ENCODE measurements at places on chromosomes 1 and 21. TPM values are rescaled to one million over a fixed set of nuclear protein-coding genes. Genes with fewer than 3 reads are reported as not detected.

Gene BCL10
- 15.1 TPM for total RNA-seq

Gene COL11A1
- total RNA-seq, result 17.2 TPM

Gene COL9A2
- 1.7 TPM for total RNA-seq

Gene DPH2
- 10.0 TPM for total RNA-seq

Gene ADGRL4
- 9.5 TPM for total RNA-seq

Gene FAM163A
- under 0.01 TPM for total RNA-seq

Gene OR2T12
- not detected for total RNA-seq

Gene SDC3
- 15.6 TPM for total RNA-seq

Gene RASSF5
- 5.2 TPM for total RNA-seq

Gene SH3BP5L
- total RNA-seq, result 22.4 TPM

Gene TIE1
- 0.14 TPM for total RNA-seq

Gene AADACL4
- 0.83 TPM for total RNA-seq

Gene SYF2
- 46.1 TPM for total RNA-seq

Gene NMNAT2
- 0.28 TPM for total RNA-seq

Gene HPCA
- under 0.01 TPM for total RNA-seq

Gene CELA2A
- 0.14 TPM for total RNA-seq

Gene FBLIM1
- total RNA-seq, result 44.1 TPM

Gene B3GALT2
- total RNA-seq, result 0.18 TPM

Gene SPRR2D
- total RNA-seq, result not detected

Gene LRRN2
- total RNA-seq, result 0.28 TPM

Gene ZBTB40
- 9.7 TPM for total RNA-seq

Gene SPATA46
- total RNA-seq, result not detected

Gene LRRIQ3
- total RNA-seq, result 1.1 TPM

Gene IFNLR1
- not detected for total RNA-seq

Gene RHD
- total RNA-seq, result not detected

Gene LPAR3
- 2.6 TPM for total RNA-seq

Gene EPRS1
- total RNA-seq, result 235 TPM

Gene FCRL5
- not detected for total RNA-seq

Gene CD1B
- not detected for total RNA-seq

Gene RGS16
- total RNA-seq, result 2.4 TPM

Gene CRP
- total RNA-seq, result not detected

Gene PLEKHO1
- 64.1 TPM for total RNA-seq
